ENCODE measurements at places on chromosomes 6 and 20.

GRCh38 chr6:13164291-13164690, 164.0 kb downstream of the TBC1D7 start:
- DNase-seq: no peak

DNA sequence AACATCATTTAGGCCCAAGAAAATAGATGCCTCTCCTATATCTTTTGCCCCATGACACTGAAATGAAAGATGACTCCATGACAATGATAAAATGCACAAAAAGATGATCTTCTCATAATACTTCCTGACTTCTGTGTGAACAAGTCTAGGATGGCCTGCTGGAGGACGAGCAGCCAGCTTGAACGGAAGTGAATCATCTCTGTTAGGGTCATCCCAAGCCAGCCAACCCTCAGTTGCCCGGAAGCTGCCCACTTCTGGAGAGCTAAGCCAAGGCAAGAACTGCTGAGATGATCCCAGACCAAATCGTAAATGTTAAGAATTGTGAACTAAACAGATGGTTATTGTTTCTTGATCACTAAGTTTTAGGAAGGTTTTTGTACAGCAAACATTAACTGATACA, 249.7 kb upstream of the HS3ST5 start:
- no peak for DNase-seq

DNA sequence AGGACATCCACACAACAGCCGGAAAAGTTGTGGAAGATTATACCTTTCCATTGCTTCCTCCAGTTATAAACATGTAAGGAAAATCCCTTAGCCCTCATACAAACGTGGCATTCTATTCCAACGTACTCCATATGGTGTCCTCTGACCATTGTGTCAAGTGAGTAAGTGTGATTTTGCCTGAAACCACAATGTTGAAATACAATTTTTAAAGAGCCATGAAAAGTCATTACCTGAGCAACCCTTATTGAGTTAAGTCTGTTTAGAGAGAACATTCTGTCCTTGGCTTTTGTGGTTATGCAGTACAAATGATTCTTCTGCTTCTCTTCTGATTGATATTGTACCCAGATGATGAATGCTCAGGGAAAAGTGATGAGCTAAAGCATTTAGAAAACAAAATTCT, 530.1 kb downstream of the HAO1 start:
- DNase-seq: no peak

- DNase-seq: peak; percentile 88
These were observed 99.1 kb downstream of the CDH26 start for GRCh38 chr20:60057123-60057865.

- no peak for DNase-seq
These were observed 33.5 kb downstream of the SMAP1 start for GRCh38 chr6:70700922-70701876.

DNA sequence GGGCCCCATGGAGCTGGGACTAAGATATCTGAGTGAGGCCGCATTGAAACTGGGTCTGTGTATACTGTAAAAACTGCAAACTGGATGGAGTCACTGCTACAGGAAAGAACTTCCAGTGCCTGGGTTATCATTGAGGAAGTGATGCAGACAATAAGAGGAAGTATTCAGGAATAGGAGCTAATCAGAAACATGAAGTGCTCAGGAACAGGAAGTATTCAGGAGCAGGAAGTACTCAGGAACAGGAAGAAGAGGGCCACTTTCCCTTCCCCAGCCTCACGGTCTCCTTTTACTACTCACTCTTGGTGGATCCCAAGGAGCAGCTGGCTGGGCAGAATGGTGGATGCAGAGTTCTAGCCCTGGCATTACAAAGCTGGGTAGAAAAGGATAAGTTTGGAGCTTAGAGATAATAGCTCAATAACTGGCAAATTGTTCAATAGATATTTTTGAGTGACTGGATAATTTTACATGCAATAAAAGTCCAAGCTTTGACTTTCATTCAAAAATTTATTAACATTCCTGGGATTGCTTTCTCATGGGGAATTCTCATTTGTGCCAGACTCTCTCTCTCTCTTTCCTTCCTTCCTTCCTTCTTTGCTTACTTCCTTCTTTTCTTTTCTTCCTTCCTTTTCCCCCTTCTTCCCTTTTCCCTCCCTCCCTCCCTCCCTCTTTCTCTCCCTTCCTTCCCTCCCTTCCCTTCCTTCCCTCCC, 82.2 kb upstream of the PAX1 start:
- DNase-seq: no peak

- DNase-seq: no peak
These were observed 107.1 kb upstream of the BACH2 start for GRCh38 chr6:90403489-90404381.

DNA sequence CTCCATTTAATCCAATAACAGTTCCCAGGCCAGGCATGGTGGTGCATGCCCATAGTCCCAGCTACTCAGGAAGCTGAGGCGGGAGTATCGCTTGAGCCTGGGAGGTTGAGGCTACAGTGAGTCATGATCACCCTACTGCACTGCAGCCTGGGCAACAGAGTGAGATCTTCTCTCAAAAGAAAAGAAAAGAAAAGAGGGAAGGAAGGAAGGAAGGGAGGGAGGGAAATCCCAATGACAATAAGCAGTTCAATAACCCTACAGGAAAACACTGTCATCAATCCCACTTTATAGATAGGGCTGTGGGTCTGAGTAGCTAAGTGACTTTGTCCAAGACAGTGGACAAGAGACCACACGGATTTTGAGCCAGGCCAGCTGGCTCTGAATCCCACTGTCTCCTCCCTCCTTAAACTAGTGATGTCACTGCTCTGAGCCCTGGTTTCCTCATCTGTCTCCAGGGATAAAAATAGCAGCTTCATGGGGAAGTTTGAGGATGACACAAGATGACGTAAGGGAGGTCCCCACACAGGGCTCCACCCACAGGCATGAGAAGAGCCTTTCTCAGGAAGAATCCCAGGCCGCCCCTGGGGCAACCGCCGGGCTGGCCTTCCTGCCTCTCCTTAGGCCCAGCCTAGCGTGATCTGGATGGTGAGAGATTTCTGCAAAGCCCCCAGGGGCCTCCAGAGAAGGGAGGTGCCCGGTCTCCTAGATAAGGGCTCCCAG, 7.2 kb upstream of the TRIB3 start:
- DNase-seq: no peak

DNA sequence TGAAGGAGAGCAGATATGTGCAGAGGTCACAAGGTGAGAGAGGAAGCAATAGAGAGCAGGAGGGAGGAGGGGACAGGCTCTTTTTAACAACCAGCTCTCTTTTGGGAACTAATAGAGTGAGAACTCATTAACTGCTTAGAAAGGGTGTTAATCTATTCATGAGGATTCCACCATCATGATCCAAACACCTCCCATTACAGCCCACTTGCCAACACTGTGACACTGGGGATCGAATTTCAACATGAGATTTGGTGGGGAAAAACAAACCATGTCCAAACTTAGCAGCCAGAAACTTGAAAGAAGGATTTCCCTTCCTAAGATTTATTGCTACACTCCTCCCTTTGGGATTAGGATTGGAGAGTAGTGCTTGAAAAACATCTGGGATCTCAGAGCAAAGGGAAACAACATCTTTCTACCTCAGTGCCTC, 135.5 kb upstream of the PLCB4 start:
- DNase-seq: no peak

DNA sequence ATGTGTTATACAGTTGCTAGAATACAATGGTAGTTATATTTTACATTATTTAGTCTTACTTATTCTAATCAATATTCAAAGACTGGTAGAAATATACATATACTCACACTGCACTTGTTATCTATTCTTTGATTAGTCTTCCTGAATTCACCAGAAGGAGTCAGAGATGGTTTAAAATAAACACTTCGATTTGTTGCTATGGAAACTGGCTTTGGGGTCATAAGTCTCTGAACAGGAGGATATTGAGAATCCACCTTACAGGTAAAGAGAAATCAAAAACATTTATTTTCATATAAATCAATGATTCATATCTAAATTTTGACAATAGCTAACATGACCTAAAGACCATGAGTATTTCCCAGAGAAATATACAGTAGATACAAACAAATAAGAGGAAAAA, 41.6 kb downstream of the NUP153 start:
- DNase-seq: no peak

DNA sequence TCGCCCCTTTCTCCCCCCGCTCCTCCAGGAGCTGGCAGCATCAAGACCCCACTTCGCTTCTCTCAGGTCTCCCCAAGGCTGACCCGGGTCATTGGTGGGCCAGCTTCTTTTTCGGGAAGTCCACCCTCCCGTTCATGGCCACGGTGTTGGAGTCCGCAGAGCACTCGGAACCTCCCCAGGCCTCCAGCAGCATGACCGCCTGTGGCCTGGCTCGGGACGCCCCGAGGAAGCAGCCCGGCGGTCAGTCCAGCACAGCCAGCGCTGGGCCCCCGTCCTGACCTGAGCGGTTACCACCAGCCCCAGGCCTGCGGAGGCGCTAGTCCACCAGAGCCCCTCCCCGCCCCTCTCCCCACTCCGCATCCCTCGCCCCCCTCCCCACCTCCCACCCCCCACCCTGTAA, 1.0 kb downstream of the PPDPF start:
- DNase-seq: no peak

DNA sequence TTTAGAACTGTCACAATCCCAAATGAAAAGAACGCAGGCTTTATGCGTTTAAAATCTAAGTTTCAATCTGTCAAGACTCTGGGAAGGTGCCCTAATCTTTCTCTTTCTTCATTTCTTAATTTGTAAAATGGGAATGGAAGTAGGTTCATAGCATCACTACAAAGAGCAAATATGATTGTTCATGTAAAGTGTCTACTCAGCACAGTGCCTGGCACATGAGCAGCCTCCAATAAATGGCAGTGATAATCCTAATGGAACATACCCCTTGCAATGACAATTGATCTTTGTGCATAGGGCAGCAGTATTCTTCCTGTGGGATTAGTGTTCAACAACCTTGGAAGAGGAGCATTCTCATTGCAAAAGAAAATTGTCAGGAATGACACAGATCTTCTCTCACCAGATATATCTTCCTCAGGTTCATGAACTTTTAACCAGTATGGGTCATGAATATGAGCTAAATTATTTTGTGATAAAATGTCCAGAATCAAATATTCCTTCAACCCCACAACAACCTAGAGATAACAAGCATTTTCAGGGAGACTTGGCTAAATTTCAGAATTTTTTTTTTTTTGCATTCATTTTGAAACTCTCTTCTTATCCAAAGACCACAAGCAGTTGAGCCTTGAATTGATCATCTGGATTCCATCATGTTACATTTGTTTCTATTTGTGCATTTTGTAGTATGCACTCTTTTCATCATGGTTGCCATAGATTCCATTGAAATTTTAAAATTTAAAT, 149.1 kb downstream of the TBX18 start:
- no peak for DNase-seq

DNA sequence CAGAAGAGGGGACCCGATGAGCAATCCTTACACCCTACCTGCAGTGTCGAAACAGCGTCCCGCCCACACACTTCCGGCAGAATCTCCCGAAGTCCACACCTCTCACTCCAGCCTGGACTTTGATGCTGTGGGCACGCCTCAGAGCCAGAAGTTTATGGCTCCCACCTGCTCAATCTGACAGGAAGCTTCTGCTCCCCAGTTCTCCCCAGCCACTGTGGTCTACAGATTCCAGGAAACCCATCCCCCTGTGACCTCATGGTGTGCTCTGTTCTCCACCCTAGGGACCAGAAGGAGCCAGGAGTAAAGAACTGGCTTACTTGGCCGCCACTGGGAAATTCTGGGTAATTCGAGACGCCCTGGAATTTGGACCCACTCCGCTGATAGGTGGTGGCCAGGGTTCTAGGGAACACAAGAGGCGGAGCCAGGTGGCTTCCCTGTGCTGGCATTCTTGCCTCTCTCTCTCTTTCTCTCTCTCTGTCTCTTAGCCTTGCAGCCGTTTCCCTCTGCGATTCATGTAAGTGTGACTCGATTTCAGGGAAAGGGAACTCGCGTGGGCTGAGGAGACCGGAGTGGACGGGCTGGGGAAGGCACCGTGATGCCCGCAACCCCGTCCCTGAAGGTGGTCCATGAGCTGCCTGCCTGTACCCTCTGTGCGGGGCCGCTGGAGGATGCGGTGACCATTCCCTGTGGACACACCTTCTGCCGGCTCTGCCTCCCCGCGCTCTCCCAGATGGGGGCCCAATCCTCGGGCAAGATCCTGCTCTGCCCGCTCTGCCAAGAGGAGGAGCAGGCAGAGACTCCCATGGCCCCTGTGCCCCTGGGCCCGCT, at the start of gene TRIM15:
TSS of gene TRIM15 (plus strand) at position 457 of the 828 bp plus-strand sequence. CDS start at position 596, 139 bp downstream.
- DNase-seq: no peak

DNA sequence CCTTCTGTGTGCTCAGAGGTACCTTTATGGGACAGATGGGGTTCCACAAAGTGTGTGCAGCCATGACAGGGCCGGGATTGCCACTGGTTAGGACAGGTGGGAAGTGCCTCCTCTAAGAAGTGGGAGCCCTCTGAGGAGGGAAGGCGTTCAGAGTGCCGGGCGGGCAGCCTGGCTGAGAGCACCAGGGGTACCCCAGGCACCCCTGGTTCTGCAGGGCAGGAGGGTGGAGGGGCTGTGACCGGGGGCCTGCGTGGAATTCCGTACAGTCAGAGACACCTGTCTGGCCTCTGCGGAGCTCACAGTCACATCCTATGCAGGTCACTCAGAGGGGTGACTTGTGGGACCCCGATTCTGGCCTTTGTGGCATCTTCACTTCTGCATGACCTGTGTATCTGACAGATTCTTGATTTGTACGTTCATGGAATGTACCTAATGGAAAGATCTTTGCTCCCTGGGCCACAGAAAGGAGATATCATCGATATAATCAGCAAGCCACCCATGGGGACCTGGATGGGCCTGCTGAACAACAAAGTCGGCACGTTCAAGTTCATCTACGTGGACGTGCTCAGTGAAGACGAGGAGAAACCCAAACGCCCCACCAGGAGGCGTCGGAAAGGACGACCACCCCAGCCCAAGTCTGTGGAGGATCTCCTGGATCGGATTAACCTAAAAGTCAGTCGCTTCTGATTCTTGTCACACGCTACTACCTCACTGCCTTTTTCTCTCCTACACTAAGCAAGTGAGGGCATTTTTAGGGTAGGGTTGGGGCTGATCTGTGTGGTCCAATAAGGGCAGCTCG, 190.9 kb downstream of the SASH1 start:
- DNase-seq: no peak

DNA sequence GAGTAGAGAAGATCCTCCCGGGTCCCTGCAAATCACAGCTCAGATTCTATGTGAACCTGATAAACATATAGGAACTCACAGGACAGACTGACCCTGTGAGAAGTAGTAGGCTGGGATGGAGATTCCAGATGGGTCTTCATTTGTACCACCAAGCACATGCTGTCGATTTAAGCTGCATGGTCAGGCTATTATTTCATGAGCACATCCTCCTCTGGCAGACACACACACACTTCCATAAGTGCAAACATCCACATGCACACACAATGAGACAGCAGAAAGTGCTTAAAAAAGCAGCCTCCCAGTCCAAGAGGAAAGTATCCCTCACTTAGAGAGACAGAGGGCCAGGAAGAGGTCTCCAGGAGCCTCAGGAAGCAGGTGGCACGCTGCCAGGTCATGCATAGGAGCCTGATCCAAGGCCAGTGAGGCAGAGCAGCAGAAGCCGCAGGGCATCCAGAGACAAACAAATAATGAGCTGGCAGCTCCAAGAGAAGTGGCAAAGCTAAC, 131.8 kb downstream of the UNC5CL start:
- DNase-seq: peak; percentile 27

DNA sequence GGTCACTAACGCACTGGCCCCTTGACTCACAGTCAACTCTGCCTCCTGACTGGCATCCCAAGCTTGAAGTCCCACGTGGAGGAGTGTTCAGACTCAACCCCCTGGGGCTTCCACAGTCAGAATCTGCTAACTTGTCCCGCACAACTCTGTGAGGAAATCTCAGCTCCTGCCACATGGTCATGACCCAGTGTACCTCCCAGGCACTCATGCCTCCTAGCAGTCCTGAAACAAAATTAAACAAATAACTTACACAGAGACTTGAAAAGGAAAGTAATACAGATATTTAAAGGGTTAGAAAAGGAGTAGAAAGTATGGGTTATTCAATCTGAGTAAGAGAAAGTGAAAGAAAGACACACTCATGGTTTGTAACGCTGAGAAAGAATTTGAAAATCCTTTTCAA, 134.9 kb downstream of the GMDS start:
- DNase-seq: no peak
